ENCODE measurements at places on chromosomes 3 and 15. TPM values are rescaled to one million over a fixed set of nuclear protein-coding genes. Genes with fewer than 3 reads are reported as not detected.

DNA sequence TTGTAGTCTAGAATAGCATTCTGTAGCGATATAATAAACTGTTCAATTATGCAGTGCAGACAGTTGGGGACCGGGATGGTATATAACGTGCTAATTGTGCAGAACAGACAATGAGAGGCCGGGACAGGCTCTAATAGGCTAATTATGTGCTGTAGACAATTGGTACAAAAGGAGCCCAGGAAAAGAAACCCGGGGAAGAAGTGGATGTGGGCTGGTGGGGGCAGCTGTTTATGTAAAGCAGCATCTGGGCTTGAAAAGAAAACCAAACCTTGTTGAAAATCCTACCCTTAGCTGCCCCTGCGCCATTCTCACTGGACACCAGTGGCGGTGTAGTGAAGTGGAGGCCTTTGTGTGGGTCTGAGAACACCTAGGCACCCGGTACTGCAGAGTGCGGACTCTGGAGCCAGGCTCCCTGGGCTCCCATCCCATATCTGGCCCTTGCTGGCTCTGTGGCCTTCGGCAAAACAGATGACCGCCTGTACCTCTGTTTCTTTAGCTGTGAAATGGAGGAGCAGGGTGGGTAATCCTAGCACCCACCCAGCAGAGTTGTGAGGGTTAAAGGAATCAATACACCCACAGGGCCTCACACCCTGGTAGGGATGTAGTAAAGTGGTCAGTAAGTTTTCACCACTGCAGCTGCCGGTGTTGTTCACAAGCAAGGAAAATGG lies 51.5 kb downstream of the CMTM6 start:
- no peak for DNase-seq

DNA sequence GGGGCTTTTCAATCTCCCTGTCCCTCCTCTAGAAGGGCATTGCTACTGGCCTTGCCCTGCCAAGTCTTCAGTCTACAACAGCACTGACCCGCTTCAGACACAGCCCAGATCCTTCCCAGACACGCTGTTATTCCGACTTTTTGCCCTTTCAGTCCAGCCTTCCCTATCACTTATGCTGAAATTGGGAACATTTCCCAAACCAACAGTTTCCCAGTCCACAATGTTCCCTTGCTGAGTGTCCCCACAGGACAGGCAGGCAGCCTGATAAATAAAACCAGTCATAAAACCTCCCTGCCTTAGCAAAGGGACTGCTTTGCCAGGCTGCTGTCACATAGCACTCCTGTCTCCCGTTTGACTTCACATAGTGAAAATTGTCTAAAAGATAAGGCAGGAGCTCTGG lies 43.5 kb downstream of the GOLGA6L2 start:
- no peak for DNase-seq

- no peak for DNase-seq
Measured at GRCh38 chr3:178669758-178670157, 133.5 kb downstream of the KCNMB2 start.

DNA sequence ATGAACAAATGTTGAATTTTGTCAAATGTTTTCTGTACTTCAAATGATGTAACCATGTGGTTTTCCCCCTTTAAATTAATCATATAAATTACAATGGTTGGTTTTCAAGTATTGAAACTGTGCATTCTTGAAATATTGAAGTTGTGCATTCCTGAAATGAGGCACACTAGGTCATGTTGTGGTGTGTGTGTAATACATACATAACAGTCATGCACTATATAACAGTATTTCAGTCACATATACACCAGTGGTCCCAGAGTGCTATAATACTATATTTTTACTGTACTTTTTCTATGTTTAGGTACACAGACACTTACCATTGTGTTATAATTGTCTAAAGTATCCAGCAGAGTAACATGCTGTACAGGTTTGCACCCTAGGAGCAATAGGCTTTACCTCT lies 11.0 kb upstream of the IQCF5 start:
- DNase-seq = no peak

DNA sequence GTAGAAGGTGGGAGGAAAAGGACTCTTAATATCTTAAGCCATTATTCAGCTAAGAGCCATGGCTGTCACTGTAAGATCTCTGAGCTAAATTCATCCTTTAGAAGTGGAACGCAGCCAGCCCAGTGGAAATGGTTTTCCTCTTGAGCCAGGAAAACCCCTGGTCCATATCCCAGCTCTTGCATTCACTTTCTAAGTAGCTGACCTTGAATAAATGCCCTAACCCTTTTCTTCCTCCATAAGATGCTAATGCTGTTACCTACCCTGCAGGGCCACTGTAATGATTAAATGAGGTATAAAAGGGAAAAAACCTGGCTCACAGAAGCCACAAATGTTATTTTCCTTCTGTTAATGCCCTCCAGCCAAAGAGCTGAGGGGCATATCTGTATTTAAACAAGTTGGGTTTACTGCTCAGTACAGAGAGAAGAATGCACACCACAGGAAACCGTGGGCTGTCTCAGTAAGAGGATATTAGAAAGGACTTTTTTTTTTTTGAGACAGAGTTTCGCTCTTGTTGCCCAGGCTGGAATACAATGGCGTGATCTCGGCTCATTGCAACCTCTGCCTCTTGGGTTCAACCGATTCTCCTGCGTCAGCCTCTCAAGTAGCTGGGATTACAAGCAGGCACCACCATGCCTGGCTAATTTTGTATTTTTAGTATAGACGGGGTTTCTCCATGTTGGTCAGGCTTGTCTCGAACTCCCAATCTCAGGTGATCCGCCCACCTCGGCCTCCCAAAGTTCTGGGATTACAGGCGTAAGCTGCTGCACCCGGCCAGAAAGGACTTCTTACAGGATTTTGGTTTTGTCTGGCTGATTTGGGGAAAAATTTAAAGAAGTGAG lies 6.8 kb downstream of the UBL7 start:
- no peak for DNase-seq

DNA sequence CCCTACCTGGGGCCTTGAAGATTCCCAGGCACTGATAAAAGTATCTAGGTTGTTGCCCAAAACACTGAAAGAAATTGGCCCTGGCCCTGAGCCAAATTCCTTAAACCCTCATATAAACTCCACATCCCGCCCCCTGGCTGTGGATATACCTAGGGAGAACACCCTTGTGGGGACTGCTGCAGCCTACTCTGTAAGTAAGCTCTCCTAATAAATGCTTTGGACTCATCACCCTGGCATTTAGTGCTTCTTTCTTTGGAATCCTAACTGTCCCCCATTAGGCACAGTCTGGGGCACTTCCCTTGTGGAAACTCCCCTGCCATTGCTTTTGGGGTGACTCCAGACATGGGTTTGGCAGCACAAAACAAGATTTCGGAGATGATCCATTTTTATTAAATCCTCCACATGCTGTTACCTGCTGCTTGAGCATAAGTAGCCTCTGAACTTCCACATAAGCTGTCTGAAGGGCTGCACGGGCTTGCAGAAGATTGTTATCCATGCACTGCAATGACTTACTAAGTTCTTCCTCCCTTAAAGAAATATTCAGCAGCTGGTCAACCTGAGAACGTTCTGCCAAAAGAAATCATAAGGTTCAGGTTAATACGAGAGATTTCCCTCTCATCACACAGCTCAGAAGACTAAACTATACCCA lies 46.4 kb downstream of the ZNF106 start:
- peak; percentile 18 for DNase-seq

DNA sequence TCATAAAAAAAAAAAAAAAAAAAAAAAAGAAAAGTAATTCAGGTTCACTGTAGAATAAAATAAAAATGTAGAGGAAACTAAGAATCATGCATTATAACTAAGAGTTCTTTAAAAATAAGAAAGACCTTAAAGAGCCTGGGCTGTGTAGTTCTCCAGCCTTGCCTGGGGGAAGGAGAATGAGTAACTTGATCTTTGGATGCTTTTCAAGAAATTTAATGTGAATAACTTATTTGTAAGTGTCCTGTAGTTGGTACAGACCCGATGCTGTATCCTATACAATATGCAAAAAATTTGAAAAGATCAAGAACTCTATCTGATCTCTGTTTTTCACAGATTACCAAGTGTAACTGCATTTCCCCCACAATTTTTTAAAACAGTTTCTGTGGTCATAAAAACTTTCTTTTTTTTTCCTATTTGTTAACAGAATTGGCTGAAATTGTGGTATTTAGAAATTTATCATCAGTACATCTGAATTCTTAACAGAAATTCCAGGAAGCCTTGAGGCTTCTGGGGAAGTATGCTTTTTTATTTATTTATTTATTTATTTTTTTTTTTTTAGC lies 195.3 kb downstream of the THRB start:
- DNase-seq = no peak

DNA sequence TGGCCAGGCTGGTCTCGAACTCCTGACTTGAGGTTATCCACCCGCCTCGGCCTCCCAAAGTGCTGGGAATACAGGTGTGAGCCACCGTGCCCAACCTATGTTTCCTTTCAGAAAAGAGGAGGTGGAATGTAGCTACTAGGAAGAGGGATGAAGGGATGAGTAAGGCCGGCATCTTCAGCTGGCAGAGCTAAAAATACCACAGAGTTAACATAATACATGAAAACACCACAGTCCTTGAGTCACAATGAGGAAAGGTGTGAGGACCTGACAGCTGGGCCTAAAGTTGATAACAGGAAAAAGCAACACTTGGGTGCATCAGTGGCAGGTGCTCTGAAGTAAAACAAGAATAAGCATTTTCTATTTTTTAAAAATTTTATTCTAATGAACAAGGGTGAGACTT lies 392.2 kb downstream of the DIPK2A start:
- DNase-seq = no peak

DNA sequence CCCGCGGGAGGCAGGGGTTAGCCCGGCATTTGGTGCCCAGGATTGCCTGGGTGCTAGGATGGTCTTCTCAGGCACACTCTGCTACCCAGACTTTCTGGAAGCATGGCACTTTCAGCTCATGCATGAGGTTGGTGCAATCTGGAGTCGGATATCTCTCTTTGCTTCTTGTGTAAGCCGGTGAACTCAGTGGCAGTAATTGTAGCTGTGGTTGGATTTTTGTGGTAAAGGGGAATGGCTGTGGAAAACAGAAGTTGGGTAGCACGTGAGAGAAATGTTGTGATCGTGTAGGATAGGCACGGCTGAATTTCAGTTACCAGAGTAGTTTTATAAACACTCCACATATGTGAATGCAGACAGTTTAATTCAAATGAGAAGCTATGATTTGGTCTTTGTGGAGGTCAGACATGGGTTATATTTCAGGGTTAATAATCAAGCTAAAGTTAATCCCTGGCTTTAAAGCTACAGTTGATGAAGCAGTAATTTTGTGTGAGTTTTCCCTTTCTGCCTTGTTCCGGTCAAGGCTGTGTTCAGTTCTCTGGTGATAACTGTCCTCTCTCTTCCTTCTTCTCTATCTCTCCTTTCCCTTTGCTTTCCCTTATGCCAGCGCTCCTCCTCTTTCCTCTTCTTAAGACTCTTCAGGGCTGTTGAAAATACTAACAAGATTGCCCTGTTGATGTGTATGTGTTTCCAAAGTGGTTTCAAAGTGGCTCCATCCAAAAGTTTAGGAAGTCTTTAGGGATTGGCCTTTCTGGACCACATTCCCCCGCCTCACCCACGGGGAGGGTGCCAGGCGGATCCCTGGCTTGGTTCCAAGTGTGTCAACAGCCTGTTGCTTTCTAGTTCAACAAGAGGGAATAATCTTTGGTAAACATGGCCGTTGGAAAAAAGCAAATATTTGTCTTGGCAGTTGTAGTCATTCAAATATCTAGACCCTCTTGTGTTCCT lies 404.6 kb upstream of the C2CD4B start:
- DNase-seq = no peak

- DNase-seq = no peak
Measured at GRCh38 chr3:152860736-152861135, 25.8 kb downstream of the P2RY1 start.

DNA sequence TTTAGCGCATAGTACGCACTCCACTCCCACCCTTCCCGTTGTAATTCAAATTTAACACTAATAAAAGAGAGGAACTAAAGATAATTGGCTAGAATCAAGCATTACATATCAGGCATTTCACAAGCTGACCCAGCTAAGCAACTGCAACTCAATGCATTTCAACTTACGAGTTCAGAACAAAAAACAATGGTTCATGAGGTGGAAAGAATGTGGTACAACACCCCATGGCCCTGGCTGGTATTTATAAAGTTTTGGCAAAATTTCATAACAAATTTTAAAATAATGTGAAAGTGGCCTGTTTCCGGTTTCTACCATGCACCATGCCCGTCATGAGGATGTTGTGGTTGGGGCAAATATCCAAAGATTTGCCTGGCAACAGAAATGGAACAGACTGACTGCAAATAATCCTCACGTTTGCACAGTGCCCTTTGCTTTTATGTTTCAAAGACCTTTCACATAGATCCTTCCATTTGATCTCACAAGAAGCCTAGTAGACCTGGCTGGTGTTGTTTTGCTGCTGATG lies 455.3 kb upstream of the NR2F2 start:
- no peak for DNase-seq

DNA sequence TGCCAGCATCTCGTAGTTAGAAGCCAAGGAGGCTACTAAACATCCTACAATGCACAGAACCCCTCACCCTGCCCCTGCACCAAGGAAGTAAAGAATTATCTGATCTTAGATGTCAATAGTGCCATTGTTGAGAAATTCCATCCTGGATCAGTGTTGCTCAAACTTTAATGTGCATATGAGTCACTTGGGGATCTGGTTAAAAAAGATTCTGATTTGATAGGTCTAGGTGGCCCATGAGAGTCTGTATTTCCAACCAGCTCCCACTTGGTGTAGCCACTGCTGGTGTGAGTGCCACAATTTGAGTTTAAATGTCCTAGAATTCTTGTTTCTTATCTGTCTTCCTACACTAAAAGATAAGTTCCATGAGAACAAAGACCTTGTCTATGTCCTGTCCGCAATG lies 43.7 kb downstream of the TMEM45A start:
- DNase-seq = no peak

- no peak for DNase-seq
Measured at GRCh38 chr3:159817126-159817525, 171.5 kb upstream of the IL12A start.

- DNase-seq = no peak
Measured at GRCh38 chr3:122189357-122189756, 5.9 kb downstream of the CASR start.

- DNase-seq = no peak
Measured at GRCh38 chr3:31848911-31849310, 132.2 kb downstream of the OSBPL10 start.

- no peak for DNase-seq
Measured at GRCh38 chr3:50089609-50089945, 858 bp downstream of the RBM5 start.

- no peak for DNase-seq
Measured at GRCh38 chr3:176785171-176785570, 412.1 kb downstream of the TBL1XR1 start.

GRCh38 chr3:97970956-97971620 lies 1.1 kb downstream of the RIOX2 start:
- no peak for DNase-seq

- no peak for DNase-seq
Measured at GRCh38 chr3:142853270-142854168, 35.4 kb downstream of the PCOLCE2 start.

GRCh38 chr15:73921254-73921925 lies 4.9 kb upstream of the LOXL1 start:
- no peak for DNase-seq

- DNase-seq = no peak
Measured at GRCh38 chr3:38163117-38163840, 2.1 kb upstream of the OXSR1 start.

- no peak for DNase-seq
Measured at GRCh38 chr3:197975311-197975710, 15.3 kb downstream of the LMLN start.

Gene CD80
- not detected for total RNA-seq

Gene TMEM115
- total RNA-seq = 30.0 TPM

Gene HOMER2
- 11.7 TPM for total RNA-seq

Gene FBXO40
- 0.04 TPM for total RNA-seq

Gene PPP1R14D
- 0.25 TPM for total RNA-seq

Gene PSTPIP1
- total RNA-seq = 1.3 TPM

Gene C3orf70
- 0.64 TPM for total RNA-seq

Gene PSMA4
- total RNA-seq = 268 TPM

Gene ADAMTS17
- total RNA-seq = 1.8 TPM

Gene TERC
- total RNA-seq = 48.5 TPM

Gene CCDC39
- total RNA-seq = 0.44 TPM
